ENCODE measurements at places on chromosomes 1 and 21.

- DNase-seq: no peak
Observed at GRCh38 chr1:198677871-198678270, 39.0 kb downstream of the PTPRC start.

DNA sequence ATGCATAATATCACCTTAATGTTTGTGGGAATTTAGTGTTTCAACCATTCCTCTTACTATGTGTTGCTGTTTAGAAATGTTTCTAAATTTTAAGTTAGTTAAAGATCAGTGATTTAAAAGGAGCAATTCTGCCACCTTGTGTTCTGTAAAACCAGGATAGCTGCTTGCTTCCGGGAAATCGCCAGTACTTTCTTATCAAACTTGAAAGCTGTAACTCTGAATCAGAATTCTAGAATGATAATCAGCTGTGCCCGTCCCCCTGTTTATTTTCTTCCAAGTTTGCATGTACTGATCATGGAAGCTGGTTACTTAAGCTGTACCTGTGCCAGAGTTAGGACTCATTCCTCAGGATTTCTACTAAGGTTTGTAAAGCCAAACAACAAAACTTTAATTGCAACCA, 656.4 kb downstream of the LTN1 start:
- no peak for DNase-seq

- DNase-seq: no peak
Observed at GRCh38 chr1:203937678-203938330, 76.4 kb downstream of the SNRPE start.

- DNase-seq: no peak
Observed at GRCh38 chr1:100875228-100875627, 19.4 kb downstream of the EXTL2 start.

DNA sequence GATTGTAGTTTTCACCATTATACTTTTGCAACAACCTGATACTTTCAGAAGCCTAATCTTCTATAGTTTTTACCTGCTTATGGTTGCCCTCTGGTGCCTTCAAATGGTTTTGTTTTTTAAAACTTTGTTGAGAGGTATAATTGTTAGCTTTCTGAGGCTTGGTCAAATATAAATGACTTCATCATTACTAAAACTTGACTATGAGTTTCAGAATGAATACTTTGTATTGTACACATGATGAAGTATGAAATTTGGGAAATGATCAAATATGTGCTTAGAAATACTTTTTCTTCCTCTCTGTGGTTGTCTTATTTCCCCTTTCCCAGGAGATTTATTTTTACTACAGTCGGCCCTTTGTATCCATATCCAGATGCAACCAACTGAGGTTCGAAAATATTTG, 151.8 kb upstream of the B3GALT2 start:
- no peak for DNase-seq

DNA sequence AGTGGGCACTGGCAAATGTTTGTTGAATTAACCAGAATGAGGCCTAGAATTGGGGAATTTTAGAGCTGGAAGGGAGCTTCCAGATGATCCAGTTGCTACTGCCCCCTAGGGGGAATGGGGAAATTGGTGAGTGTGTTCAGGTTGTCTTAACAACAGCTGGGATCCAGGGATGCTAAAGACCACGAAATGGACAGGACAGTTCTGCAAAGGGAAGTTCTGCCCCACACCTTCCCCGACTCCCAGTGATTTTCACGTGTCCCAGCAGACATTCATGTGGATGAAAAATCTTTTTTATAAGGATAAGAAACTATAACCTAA, 33.9 kb downstream of the TRIM62 start:
- DNase-seq: no peak

GRCh38 chr1:68145418-68146126, 86.8 kb downstream of the WLS start:
- no peak for DNase-seq

DNA sequence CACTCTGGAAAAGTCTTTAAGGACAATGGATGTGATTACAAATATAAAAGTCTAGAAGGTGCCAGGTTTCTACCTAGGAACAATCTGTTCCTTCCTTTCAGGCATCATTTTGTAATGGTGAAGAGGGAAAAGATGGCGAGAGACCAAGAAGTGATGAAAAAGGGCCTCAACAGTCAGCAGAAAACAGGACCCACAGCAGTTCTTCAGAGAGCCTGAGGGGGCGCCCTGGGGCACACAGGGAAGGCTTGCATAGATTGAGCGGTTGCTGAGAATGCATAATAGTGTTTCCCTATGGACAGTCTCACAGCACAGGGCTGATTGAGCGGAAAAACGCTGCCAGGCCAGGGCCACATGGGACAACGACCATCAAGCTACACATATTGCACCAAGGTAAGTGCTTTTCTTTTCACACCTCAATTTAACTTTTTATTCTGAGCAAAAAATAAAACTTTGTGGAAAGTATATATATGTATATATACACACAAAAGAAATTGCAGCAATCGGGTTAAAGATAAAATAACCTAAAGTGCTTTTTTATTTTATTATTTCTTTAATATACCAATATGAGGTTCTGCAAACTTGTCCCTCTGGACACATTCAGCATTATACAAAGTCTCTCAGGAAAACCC, 3.1 kb upstream of the YRDC start:
- no peak for DNase-seq

DNA sequence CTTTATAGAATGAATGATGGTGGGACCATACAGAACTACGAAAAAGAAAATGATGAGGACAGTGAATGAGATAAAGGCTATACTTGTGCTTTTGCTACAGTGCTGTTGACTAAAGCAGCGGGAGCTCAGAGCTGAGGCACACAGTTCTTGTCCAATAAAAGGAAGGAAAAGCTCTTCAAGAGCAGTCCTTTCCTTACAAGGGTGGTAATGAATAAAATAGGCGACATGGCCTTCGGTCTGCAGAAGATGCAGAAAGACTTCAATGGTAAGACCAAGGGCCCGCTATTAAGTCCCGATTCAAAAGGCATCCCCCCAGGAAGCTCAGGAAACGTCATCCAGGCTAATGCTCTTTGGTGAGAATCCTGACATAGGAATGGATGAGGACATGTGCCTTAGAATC, 44.4 kb downstream of the GNG12 start:
- no peak for DNase-seq

- no peak for DNase-seq
Observed at GRCh38 chr1:111804776-111805175, 49.1 kb downstream of the DDX20 start.

DNA sequence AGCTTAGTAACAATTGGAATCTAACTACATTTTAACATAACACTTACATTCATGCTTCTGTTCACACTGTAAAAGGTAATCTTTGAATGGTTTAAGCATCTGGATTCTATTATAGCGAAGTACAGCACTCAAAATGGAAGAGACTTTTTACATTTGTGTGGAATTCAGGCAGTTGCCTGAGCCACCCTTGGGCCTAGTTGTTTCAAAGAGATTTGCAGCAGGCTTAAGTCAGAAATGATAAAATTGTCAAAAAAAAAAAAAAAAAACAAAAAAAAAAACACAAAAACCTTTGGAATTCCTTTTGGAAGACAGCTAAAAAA, 199.9 kb downstream of the LYPLAL1 start:
- no peak for DNase-seq

DNA sequence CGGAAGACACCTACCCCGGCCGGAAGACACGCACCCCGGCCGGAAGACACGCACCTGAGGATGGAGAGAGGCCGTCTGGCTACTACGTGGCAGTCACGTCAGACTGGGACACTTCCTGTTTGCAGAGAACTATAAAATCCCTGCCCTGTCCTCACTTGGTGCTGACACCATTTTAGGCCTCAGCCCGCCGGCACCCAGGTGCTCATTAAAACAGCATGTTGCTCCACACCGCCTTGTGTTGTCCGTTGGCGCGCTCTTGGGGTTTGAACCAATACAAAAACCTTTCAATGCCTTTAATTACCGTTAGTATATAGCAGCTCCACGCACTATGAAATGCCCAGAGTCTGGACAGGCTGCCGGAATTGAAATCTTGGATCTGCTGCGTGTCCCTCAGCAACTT, 34.7 kb downstream of the VN1R5 start:
- DNase-seq: no peak

DNA sequence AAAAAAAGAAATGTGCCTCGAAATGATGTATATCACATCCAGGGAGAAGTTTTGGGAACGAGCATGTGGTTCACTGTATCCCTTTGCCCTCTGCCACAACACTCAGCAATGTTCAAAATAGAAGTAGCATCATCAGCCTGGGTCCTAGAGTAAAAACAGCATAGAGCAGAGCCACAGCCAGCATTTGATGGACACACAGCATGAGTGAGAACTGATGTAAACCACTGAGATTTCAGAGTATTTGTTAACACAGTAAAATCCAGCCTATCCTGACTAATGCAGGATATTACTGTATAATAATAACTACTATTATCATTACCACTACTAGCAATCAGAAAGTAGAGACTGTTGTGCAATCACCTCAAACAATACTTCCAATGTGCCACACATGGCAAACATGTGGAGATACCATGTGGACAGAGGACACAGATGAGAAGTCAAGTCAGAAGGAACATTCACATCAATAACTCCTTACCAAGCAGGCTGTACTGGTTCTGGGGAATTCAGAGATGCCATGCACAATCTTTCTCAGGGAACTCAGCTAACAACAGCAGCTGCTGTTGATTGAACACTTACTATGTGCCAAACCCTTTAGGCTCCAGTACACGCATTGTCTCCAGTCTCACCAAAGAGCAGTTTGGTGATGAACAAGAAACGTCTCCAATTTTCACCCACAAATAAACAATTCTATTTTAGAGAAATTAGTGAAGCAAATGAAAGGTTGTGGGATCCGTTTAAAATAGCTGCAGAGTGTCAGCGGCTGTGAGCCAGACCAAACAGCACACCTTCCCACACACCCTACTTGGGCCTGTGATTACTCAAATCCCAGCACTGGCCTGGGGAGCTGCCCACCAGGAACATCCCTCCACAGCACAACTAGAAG, 16.6 kb upstream of the GFI1 start:
- DNase-seq: no peak

DNA sequence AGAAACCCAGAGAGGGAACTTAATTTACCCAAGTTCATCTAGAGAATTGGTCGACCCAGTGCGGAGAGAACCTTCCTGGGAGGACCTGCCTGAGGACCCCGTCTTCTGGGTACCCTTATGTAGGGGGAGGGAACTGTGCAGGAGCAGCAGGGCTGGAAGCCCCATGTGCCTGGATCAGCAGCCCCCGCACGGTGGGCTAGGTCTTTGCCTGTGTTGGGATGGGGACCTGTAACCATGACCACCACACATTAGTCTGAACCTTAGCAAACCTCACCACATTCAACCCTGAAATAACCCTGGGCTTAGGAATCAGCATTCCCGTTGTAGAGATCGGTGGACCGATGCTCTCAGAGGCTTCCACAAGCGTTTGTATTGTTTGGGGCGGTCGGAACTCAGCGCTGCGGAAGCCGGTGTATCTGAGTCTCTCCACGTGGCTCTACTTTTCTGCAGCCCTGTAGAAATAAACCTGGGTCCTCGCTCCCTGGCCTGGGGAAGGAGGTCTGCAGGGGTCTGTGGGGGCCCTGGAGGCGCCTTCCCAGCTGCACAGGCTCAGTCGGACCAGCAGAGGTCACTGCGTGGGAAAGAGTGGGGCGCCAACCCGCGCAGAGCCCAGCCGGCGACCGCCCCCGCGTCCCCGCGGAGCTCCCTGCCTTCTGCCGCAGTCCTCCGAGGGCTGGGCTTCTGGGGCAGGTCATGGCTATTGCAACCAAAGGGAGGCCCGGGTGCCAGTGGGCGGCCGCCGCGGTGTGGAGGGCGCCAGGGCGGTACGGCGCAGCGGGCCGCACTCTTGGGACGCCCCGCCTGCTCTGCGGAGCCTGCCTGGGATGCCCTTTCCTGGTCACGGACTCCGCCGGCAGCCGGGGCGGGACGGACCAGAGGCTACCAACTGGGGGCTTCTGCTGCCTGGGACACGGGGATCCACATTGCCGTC, 36.2 kb upstream of the KCNA10 start:
- no peak for DNase-seq

DNA sequence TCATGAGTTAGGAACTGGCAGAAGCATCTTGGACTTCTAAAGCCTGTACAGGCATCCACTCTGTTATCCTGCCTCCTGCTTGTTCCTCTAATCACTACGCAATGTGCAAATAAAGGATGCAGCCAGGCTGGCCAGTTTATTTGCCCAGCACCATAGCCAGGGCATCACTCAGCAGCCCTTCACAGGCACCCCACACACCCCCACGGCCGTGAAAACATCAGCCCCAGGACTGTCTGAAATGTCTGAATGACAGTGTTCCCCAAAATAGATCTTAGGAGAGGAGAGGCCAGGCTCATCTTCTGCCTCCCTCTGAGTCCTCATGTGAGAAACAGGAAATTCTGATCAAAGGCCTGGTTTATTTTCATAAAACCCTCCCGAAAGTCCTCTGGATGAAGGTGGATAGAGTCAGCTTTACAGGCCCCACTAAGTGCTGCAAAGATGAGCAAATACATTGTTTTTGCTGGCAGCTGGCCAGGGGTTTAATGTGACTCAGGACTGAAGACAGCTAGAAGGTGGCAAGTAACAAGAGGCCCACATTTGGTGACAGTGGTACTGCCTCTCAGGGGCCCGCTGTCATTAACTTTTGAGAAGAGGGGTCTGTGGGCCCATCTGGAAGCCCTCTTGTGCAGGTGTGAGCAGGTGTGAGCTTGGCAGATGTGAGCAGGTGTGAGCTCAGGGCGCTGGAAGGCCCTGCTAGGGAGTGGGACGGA, 32.9 kb downstream of the GRHL3 start:
- no peak for DNase-seq

- DNase-seq: no peak
Observed at GRCh38 chr1:196183941-196184340, 424.3 kb downstream of the KCNT2 start.

- DNase-seq: no peak
Observed at GRCh38 chr1:117921991-117922390, 7.4 kb downstream of the GDAP2 start.

DNA sequence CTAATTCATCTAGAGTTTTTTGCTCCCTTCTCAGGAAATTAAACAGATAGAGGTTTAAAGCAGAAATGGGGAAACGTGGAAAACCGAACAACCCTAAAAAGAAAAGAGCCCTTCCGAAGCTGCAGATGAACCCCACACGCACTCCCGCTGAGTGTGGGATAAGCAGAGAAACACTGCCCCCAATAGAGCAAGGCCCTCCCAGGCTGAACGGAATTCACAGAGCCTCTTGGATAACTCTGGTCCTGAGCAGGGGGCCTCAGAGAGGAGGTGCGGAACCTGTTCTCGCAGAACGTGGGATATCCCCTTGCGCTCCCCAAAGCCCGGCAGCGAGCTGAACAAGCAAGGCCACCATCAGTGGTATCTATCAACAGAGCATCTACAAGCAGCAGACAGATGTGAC, 44.9 kb downstream of the SSBP3 start:
- no peak for DNase-seq
